ENCODE measurements at places on chromosomes 3 and 15. TPM values are rescaled to one million over a fixed set of nuclear protein-coding genes. Genes with fewer than 3 reads are reported as not detected.

The DCBLD2 gene
- total RNA-seq, result 16.5 TPM

The PLS1 gene
- 0.44 TPM for total RNA-seq

The SMCO1 gene
- total RNA-seq, result not detected

DNA sequence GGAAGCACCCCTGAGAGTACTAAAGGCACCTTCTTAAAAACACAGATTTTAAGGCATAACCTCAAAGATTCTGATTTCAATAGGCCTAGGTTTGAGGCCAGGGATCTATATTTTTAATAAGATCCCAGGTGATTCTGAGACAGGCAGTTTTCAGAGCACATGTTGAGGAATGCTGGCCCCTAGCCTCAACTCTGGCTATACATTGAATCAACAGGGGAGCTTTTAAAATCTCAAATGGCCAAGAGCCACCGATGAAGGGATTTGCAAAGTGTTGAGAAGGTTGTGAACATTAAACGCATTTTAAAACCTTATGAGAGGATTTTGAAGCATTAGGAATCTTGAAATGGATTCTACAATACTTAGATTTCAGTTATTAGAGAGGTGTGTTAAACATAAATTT lies 268.8 kb upstream of the ARHGEF26 start:
- DNase-seq, result no peak

DNA sequence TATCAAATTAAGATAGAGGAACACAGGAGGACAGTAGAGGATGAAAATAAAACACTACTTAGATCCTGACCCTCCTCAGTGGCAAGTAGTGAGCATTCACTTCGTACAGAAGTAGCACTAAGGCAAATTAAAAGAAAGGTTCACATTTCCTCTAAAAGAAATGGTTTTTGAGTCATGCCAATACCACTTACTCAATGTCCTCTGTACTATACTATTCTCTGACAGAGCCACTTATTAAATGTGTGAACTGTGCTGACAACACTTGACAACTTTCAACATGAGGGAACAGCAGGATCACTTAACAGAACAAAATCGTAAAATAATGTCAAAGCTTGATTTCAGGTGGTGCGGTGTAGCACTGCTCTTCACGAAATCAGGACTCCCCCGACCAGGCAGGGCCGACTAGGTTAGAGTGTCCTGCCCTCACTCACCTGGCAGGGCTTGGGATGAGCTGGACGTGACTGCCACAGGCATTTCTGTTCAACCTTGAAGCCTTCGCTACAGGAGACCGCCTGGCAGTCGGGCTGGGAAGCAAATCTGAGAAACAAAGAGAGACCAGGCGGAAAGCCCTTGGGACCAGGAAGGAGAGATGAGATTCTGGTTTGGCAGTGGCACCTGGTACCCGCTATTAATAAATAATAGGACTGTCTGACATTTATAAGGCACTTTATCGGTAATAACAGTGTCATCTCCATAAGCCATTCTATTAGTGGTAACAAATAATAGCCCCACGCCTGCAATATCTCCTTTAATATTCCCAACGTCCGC lies 611 bp upstream of the SLC27A2 start:
- no peak for DNase-seq

GRCh38 chr3:133662278-133662651 lies 524 bp upstream of the TOPBP1 start:
- DNase-seq, result peak; percentile 29

- DNase-seq, result no peak
Observed at GRCh38 chr3:186052096-186052840, 56.6 kb downstream of the ETV5 start.

All from lung microvascular endothelial cell (primary cell).